ENCODE measurements at places on chromosomes 13 and 19.

DNA sequence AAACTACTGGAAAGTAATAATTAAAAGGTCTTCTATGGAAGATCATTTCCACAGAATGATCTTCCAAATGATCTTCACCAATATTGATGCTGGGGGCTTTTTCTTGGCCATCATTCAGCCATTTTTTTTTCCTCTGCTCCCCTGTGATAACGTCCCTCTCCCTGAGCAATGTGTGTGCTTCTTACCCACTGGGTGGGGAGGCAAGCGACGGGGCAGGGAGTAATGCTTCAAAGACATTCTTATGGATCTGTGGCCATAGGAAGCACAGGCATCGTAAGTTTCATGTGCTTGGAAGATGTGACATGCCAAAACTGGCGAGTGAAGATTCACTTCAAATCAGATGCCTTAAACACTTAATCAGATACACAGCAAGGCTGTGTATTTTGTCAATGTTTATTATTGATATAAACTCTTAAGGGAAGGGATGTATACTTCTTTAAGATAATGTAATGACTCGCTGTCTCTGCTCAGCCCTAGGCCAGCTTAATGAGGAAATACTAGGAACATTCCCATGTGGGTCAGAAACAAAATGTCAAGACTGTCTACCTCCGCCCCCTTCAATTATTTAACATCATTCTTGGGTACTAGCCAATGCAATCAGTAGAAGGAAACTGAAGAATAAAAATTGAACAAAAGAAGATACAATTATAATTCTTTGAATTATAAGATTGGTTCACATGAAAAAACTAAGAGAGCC lies 34.1 kb upstream of the SERPINE3 start:
- no peak for DNase-seq

DNA sequence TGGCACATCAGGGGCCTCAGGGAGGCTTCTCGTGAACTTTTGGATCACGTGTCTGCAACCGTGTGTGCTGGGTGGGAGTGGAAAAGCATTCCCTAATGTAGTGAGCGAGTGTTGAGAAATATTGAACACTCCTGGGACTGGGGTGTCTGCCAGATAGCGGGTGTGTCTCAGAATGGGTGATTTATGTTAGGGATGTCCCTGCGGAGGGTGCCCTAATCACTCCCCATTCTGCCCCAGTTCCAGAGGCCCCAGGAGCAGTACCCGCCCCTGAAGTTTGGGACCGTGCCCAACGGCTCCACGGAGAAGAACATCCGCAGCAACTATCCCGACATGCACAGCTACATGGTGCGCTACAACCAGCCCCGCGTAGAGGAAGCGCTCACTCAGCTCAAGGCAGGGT lies 24.2 kb upstream of the GRWD1 start:
- DNase-seq, result no peak

DNA sequence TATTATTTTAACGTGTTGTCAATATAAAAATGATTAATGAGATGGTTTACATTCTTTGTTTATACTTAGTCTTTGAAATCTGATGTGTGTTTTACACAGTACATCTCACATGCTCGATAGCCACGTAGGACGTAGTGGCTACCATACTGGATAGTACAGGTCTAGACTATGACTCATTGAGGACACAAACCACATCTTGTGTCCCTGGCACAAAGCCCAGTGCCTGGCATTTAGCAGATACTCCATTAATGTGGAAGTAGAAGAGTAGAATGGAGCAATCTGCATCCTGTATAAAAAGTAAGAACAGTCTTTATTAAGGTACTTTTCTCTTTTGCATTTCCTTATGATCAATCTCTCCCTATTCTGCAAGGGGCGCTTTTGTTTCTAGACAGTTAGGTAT lies 49.0 kb upstream of the FRY start:
- no peak for DNase-seq

GRCh38 chr19:46935066-46935663 lies 74.4 kb downstream of the ARHGAP35 start:
- DNase-seq, result no peak

GRCh38 chr13:99811067-99811700 lies 160.4 kb downstream of the ZIC5 start:
- no peak for DNase-seq

DNA sequence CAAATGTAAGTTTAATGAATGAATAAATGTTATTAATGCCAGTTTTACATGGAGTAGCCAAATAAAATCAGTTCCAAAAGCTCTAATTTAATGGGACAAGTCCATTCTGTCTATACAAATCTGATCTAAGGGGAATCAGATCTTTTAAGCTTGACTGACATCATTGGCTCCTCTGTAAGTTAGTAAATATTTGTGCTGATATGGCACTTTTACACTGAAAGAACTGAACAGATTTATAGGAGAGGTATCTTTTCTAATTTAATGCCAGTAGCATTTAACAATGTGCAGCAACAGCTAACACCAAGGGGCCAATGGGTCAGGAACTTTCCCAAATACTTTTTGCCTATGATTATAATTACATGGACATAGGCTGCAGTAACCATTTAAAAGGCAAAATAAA lies 832.3 kb downstream of the PCDH17 start:
- DNase-seq, result no peak

GRCh38 chr19:10747271-10747670 lies 29.4 kb downstream of the DNM2 start:
- no peak for DNase-seq

Data from activated gamma-delta T cell (primary cell).